ENCODE measurements at places on chromosomes 2 and 18.

DNA sequence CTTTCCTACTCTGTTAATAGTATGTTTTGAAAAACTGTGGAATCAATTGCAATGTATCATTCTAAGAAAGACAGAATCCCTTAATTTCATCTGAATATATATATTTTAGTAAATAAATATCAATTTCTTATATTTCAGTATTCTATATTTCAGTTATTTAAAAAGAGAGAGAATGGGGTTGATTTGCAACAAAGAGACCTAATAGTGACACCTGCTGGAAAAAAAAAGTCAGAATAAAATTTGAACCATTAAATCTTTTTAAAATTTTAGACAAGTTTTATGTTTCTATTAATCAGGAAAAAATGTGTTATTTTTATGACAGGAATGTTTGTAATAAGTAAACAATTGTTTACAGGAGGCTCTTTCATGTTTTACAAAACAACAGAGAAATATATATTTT is 20.7 kb upstream of the CCNT2 start:
- peak; percentile 35 for DNase-seq

DNA sequence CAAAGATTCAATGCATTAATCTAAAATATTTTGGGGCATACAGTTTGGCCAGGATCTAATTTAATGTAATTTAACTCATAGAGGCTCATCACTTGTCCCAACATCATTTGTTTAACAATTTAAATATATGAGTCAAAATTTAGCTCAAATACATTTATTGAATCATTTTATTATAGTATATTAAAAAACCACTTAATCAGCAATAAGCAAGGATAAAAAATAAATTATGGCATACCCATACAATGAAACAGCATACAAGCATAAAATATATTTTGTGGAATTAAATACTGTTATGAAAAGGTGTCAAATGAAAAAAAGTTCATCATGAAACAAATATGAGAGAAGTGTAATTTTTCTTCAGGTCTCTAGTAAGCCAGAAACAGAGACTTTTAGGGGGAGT is 34.9 kb downstream of the LRPPRC start:
- DNase-seq, result no peak

GRCh38 chr2:65033178-65033577 is 23.0 kb upstream of the CEP68 start:
- DNase-seq, result peak; percentile 34

DNA sequence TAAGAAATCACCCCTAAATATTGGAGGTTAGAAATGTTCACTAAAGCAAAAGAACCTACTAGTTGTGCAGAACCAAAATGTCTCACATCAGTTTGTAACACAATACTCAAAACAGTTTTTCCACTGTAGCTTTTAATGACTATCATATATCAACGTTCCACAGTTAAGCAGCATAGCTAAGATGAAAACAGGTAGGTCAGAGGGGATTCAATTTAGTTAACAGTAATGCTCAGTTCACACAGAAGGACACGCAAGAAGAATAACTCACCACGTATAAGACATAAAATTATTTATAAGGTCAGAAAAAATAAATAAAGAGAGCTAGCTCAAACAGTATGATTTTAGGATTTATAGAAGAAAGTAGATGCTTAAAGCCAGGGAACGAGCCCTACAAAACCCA is 118.9 kb upstream of the CCDC150 start:
- DNase-seq, result no peak

DNA sequence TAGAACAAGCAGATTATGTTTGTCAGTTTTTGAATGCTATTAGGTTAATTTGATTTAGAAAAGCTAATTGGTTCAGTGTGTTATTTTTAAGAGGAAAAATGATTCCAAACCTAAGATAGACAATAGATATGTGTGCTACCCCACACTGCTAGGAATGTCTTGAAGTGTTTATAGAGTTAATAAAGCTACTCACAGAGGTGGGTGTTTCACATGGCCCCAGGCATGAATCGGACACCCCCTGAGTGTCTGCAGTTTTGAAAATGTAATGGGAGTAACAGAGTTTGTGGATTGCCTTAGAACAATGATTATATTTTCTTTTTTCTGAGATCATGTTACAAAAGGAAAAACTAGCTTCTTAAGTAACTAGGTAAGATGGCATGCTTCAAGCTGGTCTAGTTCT is 348.3 kb downstream of the ADCYAP1 start:
- no peak for DNase-seq

GRCh38 chr2:114700440-114700839 is 258.0 kb downstream of the DPP10 start:
- no peak for DNase-seq
